Activated CD4-positive, alpha-beta T cell treated with anti-CD3 and anti-CD28 coated beads, Interleukin-2, amount 10 ng/mL, durations not matched to agents 7 days and 5 days (primary cell): ENCODE measurements at places on chromosomes 6 and 20.
A peak's percentile ranks its signal among the peaks of the same experiment; 100 is the strongest.

DNA sequence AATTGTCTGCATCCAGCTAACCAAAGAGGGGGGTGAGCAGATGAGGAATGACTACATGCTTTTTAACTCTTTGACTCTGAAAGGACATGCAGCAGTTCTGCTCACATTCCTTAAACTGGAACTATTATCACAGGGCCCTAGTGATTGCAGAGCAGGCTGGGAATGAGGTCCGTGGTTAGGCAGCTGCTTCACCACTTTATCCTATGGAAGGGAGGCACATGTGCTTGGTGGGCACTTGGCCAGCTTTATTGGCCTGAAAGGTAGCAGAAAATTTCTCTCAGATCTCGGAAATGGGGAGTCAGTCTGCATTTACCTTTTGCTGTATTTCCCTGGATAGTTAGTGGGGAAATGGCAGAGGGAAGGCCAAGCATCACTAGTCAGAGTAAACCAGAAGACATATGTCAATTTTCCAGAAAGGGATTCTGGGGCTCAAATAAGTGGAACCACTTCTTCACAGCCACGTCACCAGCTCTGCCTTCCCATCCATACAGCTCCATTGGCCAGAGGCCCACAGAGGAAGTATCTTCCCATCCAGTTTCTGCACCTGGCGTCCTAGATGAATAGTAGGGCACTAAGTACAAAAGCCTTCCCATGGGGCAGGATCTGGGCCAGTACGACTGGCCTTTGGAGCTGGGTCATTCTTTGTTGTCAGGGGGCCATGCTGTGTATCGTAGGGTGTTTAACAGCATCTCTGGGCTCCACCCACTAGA, 444.8 kb downstream of the PTPRT start:
- no peak for DNase-seq

DNA sequence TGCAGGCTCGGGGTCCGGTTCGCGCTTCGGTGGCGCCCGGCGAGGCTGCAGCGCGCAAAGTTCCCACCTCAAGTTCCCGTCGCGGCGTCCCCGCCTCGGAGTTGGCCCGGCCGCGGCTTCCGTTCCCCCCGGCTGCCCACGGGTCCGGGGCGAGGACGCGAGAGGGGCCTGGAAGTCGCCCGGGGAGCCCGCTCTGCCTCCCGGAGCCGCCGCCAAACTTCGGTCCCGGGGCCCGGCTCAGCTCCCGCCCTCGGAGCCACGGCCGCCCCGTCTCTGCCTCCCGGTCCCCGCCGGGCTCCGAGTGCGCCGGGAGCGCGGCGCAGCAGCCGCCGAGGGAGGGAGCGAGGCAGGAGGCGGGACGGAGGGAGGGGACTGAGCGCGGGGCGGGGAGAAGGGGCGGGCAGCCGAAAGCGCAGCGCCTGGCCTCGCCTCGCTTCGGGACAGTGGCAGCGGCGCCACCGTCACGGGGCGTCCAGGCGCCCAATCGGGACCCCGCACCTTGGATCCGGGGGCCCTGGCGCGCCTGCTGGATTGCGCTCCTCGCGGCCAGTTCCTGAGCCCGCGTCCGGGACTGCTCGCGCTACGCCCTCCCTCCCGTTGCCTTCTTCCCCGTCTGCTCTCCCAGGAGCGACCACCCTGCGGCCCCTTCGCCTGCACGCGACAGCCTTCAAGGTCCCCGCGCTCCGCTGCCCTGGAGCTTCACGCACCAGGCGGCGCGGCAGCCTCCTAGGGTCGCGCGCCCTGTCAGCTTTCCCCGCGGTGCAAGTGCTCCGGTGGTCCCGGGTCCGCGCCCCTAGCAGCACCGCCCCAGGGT, at the start of gene KCNG1:
Gene KCNG1, minus strand, starts transcription at position 305 of the 814 bp plus-strand sequence. CDS start 12,769 bp downstream, outside the sequence.
- DNase-seq = peak; percentile 59

- no peak for DNase-seq
Observed at GRCh38 chr6:85401186-85402021, 48.5 kb upstream of the NT5E start.

GRCh38 chr20:44642203-44643153, 9.0 kb downstream of the ADA start:
- peak; percentile 22 for DNase-seq

DNA sequence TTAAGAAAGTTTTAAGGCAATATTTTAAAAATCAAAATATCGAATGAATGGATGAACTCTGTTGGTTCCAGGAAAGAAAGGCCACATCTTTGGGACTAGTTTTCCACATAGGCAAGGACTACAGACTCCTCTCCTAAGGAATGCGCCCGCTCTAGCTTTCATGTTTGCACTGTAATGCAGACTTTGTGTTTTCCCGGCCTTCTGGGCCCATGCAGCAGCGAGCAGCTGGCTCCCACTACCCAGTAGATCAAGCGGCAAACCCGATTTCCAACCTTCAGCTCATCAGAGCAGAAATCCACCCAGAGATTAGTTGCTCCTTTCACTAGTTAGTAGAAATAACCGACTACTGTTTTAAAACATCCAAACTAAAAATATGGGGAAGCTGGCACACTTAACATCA, 27.7 kb downstream of the OVOL2 start:
- DNase-seq = no peak
